ENCODE measurements at places on chromosomes 7 and 10. TPM values are rescaled to one million over a fixed set of nuclear protein-coding genes. Genes with fewer than 3 reads are reported as not detected.

Gene CCDC146
- total RNA-seq = 6.8 TPM

Gene SAMD9
- total RNA-seq = 4.1 TPM

Gene C10orf143
- 2.1 TPM for total RNA-seq

Gene EGFR
- 26.6 TPM for total RNA-seq

Gene TFPI2
- 1.1 TPM for total RNA-seq

Gene SPDYE8
- total RNA-seq = not detected

Gene ZCCHC24
- total RNA-seq = 56.6 TPM

Gene NACAD
- 3.9 TPM for total RNA-seq

Gene CLDN4
- total RNA-seq = not detected

Gene NPC1L1
- total RNA-seq = 0.10 TPM

Gene MAGI2
- 8.7 TPM for total RNA-seq

Gene TRPV5
- total RNA-seq = not detected

Gene EBLN1
- not detected for total RNA-seq

Gene CHST3
- 40.0 TPM for total RNA-seq

Gene CARD11
- total RNA-seq = 1.3 TPM

Gene NUTM2B
- total RNA-seq = 0.73 TPM

Gene CFAP58
- total RNA-seq = 3.8 TPM

Gene C10orf67
- 0.27 TPM for total RNA-seq

Gene SLC25A13
- 14.6 TPM for total RNA-seq

Gene LRRC61
- 5.7 TPM for total RNA-seq

Gene PODXL
- 90.7 TPM for total RNA-seq

Gene PAPOLB
- 0.06 TPM for total RNA-seq

Gene LEP
- total RNA-seq = 25.6 TPM

Gene GIMAP8
- total RNA-seq = 19.7 TPM

Gene NRG3
- total RNA-seq = 0.21 TPM

Gene SLC16A9
- total RNA-seq = 1.2 TPM

Gene ZC3HAV1L
- total RNA-seq = 7.3 TPM

Gene MSMB
- not detected for total RNA-seq

Gene FUOM
- total RNA-seq = 16.2 TPM

Gene HHEX
- total RNA-seq = 9.0 TPM

Gene CALY
- total RNA-seq = not detected

Gene PSMA2
- total RNA-seq = 70.0 TPM

Gene IFIT2
- total RNA-seq = 4.6 TPM

Gene TMEM254
- 12.3 TPM for total RNA-seq

Gene DNAH11
- 3.6 TPM for total RNA-seq

Gene RNF148
- total RNA-seq = 0.35 TPM

Gene MMRN2
- 62.1 TPM for total RNA-seq

Gene GRID1
- total RNA-seq = 0.59 TPM

Gene DDC
- total RNA-seq = not detected

Gene CYP26C1
- total RNA-seq = not detected

Gene HOXA1
- total RNA-seq = 0.12 TPM

Gene CALCR
- total RNA-seq = 0.08 TPM

Gene C10orf90
- 0.31 TPM for total RNA-seq

Gene TAS2R4
- total RNA-seq = 0.26 TPM

Measured in left cardiac atrium (tissue), 4 donors.